ENCODE measurements at places on chromosomes 6 and 20.

DNA sequence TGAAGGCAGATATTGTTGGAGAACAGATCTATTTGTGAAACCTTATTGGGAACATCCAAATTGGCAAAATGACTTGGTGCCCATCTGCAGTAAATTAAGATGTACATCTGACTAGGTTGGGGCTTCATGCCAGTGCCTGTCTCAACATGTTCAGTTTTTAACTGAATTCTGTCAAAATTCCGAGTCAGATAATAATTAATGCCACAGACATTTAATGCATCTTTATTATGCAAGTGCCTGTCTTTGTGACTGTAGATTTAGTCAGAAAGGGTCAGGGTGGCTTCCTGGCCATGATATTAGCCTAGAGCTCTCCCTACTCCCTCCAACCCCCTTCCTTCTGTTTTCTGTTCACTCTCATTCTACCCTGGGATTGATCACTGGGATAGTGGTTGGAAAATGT lies 199.3 kb upstream of the FLRT3 start:
- no peak for DNase-seq

DNA sequence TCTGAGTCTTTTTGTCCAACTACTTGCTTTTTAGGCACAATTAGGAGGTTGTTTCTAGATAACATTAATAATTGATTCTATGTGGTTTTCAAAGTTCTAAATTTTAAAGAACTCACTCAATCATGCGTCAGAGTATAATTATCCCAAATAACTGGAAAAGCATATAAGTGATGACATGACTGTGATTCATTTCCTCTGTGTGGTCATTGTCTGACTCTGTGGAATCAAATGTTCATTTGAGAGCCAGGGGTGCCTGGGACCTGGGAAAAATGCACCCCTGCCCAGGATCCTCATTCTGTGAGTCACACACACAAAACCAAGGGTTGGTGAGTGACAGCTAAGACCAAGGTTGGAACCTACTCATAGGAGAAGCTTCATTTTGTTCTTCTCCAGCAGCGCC lies 127.1 kb upstream of the MLIP start:
- peak; percentile 92 for DNase-seq

GRCh38 chr6:125751334-125751916 lies 2.0 kb downstream of the HEY2 start:
- no peak for DNase-seq

DNA sequence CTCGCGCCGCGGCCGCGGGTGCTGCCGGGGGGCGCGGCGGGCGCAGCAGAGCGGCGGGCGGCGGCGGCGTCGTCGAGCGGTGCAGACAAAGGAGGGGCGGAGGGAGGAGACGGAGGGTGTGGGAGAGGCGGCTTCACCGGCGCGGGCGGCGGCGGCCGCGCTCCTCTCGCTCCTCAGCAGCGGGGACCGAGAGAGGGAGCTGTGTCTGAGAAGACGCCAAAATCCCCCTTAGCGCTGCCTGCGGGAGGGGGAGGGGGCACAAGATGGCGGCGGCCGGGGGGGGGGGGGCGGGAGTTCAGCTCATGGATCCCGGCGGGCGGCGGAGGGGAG lies 296 bp downstream of the ADNP start:
- DNase-seq: peak; percentile 42

GRCh38 chr20:59726281-59726595 lies 121.9 kb downstream of the PHACTR3 start:
- no peak for DNase-seq

DNA sequence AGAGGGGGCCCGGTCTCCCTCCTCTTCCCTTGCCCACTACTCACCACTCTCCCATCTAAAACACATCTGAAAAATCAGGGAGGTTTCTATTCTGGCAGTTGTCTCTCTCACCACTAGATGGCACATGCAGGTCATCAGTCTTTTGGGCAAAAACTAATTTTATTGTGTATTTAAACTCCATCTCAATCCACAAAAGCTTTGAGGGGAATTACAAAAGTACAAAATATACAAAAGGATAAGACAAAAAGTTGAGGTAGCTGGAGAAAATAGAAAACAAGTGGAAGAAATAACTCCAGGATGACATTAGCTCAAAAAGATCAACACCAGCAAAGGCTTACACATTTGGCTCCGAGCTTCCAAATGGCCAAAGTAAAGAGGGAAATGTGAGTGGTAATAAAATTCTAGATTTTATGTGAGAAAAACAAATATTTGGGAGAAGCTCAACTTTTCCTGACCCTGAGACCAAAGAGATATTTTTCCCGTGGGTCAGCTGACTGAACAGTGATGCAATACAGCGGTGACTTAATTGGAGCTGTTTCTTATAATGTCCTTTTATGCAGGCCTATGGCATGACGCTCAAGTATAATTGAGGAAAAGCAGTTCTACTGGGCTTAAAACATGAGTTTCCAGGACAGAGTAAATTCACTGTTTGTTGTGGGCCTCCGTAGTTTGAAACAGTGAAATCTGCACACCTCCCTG lies 79.8 kb upstream of the CHD6 start:
- DNase-seq: peak; percentile 35

DNA sequence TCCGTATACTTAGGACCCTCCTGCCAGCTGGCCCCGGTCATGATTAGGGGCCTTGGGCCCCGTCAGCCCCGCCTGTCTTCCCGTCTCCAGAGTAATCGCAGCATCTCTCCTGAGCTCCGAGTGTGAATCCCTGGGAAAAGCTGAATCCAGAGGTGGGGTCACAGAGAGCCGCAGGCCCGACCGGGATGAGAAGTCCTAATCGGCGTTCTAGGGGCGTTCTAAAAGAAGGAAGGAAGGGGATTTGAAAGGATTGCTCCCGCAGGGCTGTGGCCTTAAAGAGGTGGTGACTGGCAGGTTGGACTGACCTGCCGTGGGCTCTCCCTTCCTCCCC lies 371 bp downstream of the HMGN4 start:
- DNase-seq: no peak

- no peak for DNase-seq
Observed at GRCh38 chr6:75333676-75334200, 49.1 kb upstream of the TMEM30A start.

- no peak for DNase-seq
Observed at GRCh38 chr6:27428966-27429365, 40.4 kb downstream of the ZNF391 start.

DNA sequence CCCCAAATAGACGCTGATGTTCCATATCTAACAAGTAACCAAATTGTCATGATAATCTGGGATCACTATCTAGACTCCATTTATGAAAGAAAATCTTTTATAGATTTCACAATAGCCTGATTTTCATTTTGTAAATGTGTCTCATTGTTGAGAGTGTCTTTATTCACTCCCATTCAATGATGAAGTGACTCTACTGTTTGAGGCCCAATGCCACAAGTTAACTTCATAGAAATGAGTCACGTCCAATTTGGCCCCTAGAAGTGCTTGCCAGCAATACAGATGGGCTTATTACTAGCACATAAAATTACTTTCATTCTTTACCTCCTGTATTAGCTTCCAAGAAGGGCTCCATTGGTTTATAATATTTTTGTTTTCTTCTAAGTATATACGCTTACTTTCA lies 6.3 kb downstream of the IPCEF1 start:
- DNase-seq: peak; percentile 85

- DNase-seq: no peak
Observed at GRCh38 chr6:24501914-24502313, 7.1 kb downstream of the ALDH5A1 start.

DNA sequence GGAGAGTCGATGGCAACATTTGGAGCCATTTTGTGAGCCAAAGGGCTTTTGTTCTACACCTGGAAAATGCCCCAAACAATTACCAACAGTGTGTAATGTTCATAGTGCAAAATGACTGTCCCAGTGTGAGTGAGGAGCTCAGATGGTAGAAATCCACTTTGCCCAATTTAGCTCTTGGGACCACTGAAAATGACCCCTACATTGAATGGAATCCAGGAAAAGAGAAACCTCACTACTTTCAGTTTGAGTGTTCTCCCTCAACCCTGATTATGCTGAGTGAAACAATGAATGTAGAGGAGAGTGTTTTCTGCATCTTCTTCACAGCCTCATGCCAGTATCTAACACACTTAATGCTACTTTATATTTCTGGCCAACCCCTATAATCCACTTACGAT lies 84.9 kb upstream of the NRN1 start:
- no peak for DNase-seq

GRCh38 chr6:70118670-70119069 lies 184.2 kb downstream of the COL9A1 start:
- DNase-seq: no peak

- DNase-seq: no peak
Observed at GRCh38 chr6:108721286-108721685, 126.9 kb upstream of the ARMC2 start.

GRCh38 chr6:148969603-148970061 lies 222.8 kb downstream of the UST start:
- DNase-seq: no peak

DNA sequence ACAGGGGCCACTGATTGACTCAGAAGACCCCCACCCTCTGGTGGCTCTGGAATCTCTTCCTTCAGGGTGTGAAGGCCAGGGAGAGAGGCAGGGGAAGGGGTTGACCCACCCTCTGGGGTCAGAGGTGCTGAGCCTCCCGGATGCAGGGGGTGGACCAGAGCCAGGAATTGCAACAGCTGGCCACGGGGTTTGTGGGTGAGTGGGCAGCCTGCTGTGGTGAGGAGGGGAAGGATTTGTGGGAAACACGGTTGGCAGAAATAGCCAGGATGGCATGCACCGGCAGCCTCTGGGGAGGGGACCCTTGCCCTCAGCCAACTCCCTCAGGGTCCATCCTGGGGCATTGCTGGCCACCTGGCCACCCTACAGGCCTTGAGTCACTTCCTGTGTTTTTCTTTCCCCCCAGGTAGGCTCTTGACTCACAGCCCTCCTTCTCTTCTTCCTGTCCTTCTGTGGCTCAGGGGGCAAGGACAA lies 92.8 kb downstream of the MRPL14 start:
- no peak for DNase-seq

DNA sequence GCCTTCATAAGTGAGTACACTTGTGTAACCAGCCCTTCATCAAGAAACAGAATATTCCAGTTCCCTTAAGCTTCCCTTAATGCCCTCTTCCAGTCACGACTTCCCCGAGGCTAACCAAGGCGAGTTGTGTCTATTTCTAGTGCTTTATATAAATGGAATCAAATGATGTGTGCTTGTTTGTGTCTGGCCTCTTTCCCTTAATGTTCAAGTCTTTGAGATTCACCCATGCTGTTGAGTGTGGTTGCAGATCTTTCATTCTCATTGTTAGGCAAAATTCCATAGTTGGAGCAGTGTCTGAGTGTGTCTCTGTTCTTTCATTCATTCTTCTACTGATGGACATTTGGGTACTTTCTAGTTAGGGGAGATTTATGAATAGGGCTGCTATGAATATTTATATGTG lies 135.0 kb downstream of the CEBPB start:
- DNase-seq: no peak

- DNase-seq: no peak
Observed at GRCh38 chr20:1973601-1974440, 20.0 kb downstream of the PDYN start.

DNA sequence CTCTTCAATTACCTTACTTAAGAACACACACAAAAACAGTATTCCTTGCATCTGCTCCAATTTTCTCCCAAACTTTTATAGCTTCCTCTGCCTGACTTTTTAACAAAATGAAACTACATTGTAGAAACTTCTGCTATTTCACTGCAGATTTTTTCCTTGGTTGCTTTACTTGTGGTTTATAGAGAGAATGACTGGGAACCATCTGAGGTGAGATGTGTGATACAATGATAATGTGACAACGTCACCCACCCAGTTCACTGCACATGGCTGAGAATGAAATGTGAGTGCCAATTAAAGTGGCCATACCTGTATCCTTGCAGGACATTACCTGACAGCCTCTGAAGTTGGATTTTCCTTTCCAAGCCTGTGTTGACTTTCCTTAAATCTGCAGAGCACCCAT lies 258.4 kb downstream of the CD83 start:
- DNase-seq: no peak

GRCh38 chr6:40918040-40918651 lies 120.9 kb downstream of the UNC5CL start:
- DNase-seq: no peak

DNA sequence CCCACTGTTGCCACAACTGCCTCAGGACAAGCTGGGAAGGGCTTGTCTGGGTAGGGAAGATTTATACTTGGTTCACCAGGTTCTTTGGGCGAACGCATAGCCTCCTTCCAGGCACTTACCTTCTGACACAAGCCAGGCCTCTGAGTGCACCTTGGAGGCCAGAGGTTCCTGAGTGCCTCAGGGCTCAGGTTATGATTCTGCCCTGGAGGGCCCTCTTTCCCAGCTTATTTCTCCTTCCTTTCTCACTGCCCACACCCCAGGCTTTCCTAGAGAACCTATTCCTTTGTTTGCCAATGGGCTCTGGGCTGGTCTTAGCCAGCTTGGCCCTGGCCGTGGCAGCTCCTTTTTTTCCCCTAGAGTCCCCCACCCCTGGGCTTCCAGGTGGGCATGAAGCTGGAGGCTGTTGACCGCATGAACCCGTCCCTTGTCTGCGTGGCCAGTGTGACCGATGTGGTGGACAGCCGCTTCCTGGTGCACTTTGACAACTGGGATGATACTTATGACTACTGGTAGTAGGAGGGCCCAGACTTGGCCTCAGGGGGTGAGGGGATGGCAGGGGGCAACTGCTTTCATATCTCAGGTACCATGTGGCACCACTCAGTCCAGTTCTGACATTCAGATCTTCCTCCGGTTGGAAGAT lies 25.0 kb downstream of the L3MBTL1 start:
- no peak for DNase-seq
